ENCODE measurements at places on chromosomes 1 and 21.

DNA sequence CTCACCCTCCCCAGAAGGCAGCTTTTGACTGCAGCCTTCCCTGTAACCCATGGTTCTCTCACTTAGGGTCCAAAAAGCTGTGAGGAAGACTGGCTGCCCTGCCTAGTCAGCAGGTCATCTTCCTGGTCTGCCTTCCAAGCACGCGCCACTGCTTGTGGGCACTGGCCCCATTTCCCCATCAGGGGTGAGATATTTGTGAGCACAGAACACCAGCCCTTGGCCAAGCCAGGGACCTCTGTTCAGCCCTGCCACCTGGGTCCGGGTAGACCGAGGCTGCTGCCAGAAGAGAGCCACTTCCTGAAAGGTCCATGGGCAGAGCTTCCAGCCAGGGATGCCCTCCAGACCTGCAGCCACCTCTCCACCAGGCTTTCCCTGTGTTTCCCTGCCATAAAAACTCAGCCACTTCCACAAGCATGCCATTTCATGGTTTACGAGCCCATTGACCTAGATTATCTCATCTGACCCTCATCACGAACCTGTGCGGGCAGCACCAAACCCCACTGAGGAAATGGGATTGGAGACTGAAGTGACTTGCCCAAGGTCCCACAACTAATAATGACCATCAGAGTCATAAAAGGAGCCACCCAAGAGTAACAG lies 40.5 kb downstream of the GLIS1 start:
- no peak for DNase-seq

GRCh38 chr1:72601035-72601674 lies 318.8 kb upstream of the NEGR1 start:
- DNase-seq: no peak

DNA sequence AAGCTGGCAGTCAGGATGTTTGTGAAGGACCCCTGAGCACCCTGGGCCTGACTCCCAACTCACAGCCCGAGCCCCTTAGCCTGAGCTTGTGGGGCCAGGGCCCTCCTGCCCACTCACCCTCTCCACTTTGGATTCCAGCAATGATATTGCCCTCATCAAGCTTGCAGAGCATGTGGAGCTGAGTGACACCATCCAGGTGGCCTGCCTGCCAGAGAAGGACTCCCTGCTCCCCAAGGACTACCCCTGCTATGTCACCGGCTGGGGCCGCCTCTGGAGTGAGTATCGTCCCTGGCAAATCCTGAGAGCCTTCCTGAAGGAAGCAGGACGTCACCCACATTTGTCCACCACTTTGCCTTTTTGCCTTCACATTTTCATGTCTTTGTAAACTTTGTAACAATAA lies 5.0 kb downstream of the CTRC start:
- no peak for DNase-seq

DNA sequence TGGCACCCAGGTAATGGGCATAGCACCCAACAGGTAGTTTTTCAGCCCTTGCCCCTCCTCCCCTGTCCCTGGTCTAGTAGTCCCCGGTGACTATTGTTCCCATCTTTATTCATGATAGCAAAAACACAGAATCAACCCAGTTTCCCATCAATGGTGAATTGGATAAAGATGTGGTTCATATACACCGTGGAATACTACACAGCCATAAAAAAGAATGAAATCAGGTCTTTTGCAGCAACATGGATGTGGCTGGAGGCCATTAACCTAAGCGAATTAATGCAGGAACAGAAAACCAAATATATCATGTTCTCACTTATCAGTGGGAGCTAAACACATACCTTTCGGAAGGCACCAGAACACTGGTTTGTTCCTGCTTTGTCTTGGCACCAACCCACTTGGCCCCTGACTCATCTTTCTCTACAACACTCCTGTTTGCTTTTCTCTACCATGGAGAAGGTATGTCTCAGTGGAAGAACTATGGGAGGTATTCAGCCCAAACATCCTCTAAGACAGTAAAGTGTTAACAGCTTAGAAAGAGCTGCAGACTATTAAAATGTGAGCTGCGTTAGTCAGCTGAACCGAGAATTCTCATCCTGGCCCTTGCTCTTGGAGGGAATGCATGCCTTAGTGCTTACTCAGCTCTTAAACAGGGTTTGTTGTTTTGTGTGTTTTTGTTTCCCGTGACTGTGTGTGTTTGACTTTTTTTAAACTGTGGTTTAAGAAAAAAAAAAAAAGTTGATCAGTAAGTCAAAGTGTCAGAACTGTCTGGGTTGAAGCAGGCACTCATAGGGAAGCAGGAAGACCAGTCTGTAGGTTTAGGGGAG lies 203.0 kb downstream of the TOMM20 start:
- no peak for DNase-seq

GRCh38 chr1:227906550-227907071 lies 41.1 kb downstream of the WNT9A start:
- no peak for DNase-seq
